ENCODE measurements at places on chromosomes 6 and 20.

DNA sequence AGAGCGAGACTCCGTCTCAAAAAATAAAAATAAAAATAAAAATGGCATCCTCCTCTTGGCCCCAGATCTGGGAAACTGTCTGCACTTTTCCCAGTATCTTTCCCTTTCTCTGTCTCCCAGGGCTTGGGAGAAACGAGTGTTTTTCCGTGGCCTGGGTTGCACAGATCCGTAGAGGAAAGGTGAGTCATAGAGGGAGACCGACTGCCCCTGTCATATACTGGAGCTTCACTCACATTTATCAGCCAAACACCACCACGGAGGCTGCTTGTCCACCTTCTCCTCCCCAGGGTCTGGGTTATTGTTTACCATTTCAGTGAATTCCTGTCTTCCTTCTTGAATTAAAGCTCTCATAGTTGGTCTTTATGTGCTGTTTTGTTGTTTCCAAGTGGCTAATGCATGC is 31.9 kb upstream of the EIF2S2 start:
- no peak for DNase-seq

DNA sequence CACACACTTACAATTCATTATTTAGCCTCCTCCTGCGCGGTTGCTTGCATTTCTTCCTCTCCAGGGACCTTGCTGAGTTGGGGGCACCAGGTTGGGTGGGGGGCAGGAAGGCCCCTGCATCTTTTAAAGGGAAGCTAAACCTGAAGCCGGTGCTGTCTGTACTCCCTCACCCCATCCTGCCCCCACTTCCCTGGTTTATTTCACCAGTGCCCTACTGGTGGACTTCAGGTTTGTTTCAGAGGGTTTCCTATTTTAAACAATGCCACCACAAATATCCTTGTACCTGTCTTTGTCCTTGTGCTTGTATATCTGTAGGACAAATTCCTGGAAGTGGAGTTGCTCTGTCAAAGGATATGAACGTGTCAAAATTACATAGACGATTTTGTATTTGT is 21.0 kb downstream of the PTK7 start:
- DNase-seq = peak; percentile 29

DNA sequence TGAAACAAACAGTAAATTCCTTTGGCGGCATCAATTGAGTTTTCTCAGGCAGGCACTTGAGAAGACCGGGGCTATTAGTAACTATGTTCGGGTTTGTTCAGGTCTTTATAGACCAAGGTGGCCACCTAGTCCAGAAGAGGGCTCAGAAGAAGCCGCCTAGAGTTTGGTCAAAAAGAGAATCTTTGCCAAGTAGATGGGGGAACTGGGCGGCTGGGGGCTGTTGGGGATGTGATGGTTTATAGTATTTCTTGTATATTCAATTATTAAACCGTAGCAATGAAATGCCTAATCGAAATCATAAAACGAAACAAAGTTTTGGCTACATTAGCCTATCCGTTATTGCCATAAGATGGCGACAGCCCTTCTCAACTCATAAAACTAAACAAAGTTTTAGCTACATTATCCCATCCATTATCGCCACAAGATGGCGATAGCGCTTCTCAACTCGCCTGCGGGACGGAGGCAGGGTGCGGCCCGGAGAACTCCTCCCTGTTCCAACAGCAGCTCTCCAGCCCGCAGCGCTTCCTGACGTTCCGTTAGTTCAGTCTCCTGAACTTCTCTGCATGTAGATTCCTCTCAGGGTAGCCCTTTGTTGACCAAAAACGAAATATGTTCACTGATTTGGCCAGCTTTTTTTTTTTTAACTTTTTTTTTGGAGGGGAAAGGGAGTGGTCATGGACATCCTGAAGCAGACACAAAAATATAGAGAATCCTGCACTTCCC is 120.5 kb upstream of the PRSS16 start:
- peak; percentile 70 for DNase-seq

DNA sequence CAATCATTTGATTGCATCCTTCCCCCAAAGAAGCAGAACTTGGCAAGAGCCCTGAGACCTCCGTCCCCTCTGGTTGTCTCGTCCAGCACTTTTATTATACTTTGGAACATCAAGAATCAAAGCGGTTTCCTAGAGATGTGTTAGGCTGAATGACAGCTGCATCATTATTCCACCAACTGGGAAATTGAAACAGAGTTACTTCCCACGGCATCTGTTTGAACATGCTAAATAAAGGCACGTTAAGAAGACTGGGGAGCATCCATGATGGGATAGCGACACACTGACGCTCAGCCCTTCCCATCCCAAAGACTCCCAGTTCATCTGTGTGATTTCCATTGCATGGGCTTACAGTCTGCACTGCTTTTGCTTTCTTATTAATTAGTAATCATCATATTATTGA is 147.8 kb downstream of the TBC1D7 start:
- no peak for DNase-seq

DNA sequence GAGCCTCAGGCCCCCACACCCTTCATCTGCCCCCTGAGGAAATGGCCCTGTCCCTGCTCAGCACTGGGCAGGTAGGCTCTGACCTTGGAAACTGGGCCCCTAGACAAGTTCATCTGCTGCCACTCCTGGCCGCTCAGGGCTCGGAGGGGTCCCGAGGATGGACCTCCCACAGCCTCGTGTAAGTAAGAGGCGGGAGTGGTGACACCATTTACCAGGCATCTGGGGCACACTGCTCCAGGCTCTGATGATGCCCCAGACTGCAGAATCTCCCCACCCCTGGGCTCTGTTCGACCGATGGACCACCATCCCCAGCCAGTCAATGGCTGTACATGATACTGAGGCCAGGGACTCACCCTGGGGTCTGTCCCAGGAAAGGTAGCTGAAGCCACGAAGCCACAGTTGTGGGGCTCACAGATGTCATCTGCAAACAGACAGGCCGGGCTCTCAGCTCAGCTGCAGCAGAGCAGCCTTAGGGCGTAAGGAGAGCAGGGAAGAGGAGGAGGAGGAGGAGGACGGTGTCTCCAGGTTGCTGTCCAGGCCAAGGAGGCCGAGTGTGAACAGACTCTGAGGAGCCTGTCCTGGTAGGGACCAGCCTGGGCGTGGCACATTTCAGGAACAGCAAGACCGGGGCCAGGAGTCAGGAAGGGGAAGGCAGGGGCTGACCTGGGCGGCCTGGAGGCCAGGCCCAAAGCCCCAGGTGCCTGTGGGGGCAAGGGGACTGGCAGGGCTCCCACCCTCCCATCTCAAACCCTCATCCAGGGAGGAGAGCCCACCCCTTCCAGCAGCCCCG is 300.4 kb downstream of the TAF4 start:
- no peak for DNase-seq

GRCh38 chr6:55438203-55438602 is 110.9 kb downstream of the GFRAL start:
- no peak for DNase-seq

- no peak for DNase-seq
Observed at GRCh38 chr20:8132484-8133309, 631 bp downstream of the PLCB1 start.

DNA sequence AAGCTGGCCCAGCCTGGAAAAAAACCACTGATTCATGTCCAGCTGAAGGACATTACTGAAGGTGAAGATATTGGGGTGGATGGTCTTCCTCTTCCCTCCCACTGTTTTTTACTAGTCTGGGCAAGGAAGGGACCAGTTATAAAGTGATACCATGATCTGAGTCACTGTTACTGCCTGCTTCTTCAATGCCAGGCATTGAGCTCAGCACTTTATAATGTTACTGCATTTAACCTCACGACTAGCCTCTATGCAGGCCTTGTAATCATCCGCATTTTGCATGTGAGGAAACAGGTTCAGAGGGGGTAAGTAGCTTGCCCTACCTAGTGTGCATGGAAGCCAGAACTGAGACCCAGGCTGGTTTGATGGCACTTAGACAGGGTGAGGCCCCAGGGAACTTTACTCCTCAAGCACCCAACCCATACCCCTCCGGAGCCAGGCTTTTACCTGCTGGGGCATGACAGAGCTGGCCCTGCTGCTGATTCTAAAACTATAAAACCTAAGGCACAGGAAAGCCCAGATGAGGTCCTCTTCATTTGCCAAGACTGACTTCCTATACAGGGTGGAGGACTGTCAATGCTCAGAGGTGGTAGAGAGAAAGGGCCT is 11.0 kb upstream of the KCNK5 start:
- no peak for DNase-seq

- no peak for DNase-seq
Observed at GRCh38 chr20:42406826-42407225, 782.9 kb downstream of the PTPRT start.

DNA sequence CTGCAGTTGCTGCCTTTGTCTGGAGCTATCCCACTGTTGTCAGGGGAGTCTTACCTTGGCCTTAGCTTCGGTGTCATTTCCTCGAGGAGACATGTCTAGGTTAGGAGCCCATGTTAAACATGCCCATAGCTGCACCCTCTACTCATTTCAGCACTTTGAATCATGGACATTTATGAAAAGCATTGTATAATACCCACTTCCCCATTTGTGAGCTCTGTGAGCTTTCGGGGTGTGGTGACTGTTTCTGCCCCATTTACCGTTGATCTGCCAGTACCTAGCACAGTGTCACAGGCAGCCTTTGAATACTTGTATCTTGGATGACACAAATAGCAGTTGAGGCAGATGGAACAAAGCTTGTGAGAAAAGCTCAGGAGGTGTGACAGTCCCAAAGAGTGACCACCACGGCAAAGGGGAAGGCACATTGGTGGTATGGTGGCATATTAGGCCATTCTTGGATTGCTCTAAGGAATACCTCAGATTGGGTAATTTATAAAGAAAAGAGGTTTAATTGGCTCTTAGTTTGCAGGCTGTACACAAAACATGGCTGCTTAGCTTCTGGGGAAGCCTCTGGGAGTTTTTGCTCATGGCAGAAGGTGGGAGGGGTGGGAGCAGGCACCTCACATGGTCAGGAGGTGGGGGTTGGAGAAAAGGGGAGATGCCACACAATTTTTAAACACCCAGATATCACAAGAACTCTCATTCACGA is 42.0 kb downstream of the JARID2 start:
- DNase-seq = no peak

DNA sequence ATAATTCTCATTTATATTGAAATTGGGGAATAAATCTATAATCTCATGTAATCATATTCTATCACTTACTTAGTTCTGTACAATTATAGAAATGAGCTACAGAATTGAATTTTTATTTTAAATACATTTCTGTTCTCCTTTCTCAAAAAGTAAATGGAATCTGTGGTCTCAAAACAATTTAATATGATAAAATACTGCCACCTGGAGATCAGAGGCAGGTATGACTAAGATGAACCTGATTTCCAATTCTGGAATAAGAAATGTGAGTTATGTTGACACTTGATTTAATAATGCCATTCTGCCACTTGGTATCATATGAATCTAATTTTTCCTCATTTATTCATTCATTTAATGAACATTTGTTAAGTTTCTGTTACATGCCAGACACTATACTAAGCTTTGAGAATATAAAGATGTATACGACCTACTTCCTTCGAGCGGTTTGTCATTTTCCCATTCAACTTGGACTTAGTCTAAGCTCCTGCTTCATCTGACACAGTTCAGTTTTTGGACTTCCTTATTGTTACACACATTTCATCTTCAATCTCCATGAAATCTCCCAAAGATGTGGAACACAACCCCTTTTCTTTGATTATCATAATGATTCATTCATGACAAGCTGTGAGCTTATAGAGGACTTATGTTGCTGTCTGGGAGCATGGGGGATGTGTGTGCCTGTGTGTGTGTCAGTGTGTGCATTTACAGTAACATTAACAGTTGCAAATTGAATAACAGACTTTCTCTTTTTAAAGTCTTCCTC is 7.5 kb upstream of the CCDC28A start:
- peak; percentile 22 for DNase-seq

- DNase-seq = no peak
Observed at GRCh38 chr6:5671601-5672559, 334.8 kb downstream of the NRN1 start.

- peak; percentile 76 for DNase-seq
Observed at GRCh38 chr20:51802170-51802751, at the start of gene SALL4. SALL4 (minus strand) TSS chr20:51802521; CDS start chr20:51802408, 113 bp downstream.

DNA sequence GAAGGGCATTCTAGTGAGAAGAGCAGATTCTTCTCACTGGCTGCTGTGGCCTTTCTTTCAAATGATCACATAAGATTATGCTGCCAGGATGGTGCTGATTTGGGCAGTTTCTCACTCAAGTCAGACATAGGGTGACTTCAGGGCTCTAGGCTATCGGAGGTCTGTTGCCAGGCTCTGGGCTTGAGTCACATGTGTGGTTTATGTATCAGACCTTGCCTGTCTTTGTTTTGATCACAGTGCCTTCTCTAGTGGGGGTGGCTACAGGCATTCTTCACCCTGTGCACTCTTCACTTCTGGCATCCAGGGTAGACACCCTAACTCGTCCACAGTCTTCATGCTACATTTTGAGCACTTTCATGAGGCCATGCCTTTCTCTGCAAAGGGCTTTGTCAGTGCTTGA is 823.7 kb upstream of the MAN1A1 start:
- no peak for DNase-seq

GRCh38 chr6:112841553-112842329 is 494.6 kb downstream of the RFPL4B start:
- DNase-seq = no peak

DNA sequence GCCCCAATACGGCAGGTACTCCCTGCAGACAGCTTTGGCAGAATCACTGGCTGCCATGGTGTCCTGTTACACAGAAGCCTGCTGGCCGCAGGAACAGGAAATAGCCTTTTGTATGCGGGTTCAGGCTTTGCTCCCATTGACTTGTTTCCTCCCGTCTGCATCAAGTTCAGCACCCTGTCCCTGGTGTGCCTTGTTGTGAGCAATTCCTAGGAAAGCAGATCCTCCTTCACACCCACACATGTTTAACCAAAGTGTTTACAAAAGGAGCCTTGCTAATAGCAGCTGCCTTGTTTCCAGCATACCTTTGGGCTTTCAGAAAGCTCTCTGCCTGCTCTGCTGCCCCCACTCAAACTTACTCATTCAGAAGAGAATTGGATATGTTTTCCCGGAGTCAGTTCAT is 127.2 kb upstream of the SUPT3H start:
- DNase-seq = no peak
